ENCODE measurements at places on chromosomes 16 and 17.

DNA sequence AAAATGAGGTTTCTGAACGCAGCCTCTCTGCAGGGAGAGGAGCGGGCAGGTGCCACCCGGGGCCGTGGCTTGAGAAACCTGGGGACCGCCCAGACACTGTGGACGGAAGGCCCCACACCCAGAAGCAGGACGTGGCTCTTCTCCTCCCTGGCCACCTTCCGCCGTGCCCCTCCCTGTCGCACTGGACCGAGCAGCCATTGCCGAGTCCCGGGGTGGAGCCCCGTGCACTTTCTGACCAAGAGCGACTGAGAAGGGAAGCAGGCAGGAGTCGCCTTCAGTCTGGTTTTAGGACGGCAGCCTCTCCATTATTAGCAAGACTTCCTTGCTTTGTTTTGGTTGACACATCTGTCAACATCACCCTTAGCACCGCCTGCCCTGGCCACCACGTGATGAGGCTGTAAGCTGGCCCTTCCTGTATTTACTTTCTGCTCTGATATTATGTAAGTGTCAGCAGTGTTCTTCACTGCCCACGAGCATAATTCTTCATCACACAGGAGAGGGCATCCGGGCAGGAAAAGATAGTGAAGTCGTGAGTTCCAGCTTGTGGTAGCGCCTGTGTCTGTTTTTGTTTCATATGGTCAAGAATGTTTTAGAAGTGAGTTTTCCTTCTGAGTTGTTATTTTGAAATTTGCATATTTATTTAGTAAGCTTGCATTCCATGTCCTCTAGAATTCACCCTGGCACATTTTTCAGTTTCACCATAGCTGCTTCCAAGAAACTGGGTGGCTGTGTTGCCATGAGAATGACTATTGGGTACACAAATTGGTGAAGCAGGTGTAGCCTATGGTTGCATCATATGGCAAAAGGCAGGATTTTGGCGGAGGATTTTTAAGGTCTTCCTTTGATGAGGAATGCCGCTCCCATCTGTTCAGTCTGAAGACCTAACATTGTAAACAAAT, 1.0 kb downstream of the HERPUD1 start:
- peak; percentile 60 for DNase-seq

DNA sequence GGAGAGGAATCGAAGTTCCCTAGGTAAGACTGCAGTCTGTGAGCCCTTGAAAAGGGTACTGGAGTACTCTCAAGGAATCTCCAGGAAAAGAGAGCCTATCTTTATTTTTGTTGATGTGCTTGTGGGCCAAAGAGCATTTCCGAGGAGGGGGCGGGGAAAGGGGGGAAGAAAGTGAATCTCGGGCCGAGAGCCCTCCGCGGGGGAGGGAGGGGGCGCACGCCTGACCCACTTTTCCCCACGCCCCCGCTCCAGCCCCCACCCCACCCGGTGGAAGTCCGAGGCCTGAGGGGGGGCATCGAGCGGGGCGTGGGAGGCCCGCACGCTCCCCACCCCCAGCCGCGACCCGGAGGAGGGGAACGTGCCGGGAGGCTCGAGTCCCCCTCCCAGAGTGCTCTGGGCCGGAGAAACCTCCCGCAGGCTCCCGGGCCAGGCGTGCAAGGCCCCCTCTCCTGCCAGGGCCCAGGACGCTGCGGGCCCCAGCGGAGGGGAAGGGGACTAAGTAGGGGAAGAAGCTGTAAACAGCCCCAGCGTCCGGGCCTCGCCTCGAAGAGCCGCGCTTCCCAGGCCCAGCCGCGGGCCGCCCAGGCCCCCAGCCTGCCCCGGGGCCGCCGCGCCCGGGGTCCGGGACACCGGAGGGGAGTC, 444 bp downstream of the HELZ start:
- DNase-seq, result no peak

GRCh38 chr17:36980280-36980761, 31.6 kb downstream of the AATF start:
- no peak for DNase-seq

- no peak for DNase-seq
Measured at GRCh38 chr16:887846-888245, 82.9 kb downstream of the LMF1 start.

DNA sequence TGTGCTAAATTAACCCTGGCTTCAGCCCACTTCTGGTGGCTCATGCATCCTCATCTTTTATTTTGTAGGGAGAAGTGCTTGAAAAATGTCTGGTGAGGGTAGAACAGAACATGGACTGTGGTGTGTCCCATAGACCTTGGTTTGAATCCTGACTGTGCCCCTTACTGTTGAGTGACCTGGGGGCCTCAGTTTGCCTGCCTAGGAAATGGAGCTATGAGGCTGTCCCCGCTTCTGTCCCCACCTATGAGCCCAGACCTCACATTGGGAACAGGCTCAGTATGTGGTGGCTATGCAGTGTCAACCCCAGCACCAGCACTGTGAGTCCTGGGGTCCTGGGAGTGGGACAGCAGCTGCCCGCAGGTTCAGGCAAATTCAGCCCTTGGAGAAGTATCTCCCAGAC, 186.3 kb upstream of the GSE1 start:
- no peak for DNase-seq

DNA sequence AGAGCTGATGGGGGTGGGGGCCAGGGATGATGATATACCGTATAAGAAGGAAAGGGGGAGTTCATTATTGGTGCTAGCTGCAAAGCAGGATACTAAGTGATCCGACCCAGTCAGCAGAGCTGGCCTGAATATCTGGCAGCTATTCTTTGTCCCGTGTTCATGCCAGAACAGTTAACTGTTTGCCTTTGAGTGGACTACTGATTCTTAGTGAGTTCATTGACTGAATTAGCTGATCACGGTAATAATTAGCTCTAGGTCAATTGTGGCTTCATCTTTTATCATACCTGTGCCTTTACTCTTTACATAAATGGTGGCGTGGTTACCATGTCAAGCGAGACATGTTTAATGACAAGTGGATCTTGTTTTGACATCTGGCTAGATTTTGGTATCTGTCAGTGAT, 5.3 kb downstream of the KPNB1 start:
- DNase-seq, result no peak

GRCh38 chr16:10141671-10142070, 40.6 kb downstream of the GRIN2A start:
- no peak for DNase-seq

- no peak for DNase-seq
Measured at GRCh38 chr16:85145734-85146531, 33.7 kb upstream of the CIBAR2 start.

DNA sequence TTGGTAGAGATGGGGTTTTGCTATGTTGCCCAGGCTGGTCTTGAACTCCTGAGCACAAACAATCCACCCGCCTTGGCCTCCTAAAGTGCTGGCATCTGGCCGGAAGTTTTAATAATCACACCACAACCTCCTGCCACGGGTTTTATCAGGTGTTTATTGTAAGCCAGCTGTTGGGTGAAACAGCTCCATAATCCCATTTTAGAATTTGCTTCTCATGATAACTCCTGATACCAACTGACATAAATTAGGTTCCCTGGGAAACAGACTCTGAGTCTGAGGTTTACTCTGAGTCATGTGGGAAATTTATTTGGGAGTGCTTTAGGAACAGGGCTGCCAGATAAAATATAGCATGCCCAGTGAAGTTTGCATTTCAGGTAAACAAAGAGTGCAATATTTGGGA, 122.6 kb upstream of the MED13 start:
- DNase-seq, result no peak

- DNase-seq, result peak; percentile 64
Measured at GRCh38 chr17:75181608-75182318, 996 bp downstream of the SUMO2 start.

DNA sequence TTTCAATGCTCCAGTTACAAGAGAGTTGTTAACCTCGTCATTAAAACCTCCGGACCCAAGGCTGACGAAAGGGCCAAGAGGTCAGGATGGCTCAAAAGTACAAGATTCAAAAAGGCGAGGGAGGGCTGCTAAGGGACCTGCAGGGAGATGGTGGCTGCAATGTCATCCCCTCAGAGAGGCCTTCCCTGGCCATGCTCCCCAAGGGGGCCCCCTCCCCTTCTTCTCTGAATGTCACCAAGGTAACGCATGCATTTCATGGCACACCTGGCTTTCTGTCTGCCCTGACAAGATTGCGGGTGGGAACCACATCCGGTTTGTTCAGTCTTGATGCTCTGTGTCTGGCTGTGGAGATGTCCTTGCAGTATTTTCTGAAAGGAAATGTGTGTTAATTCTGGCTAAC, 89.9 kb downstream of the C16orf78 start:
- DNase-seq, result peak; percentile 89

- no peak for DNase-seq
Measured at GRCh38 chr17:55398689-55399088, 22.9 kb downstream of the MMD start.

GRCh38 chr16:77191259-77191969, 424 bp downstream of the MON1B start:
- DNase-seq, result peak; percentile 61

GRCh38 chr16:48499923-48500381, 110.0 kb downstream of the N4BP1 start:
- DNase-seq, result no peak

GRCh38 chr17:19424934-19425868, 14.2 kb downstream of the RNF112 start:
- no peak for DNase-seq

DNA sequence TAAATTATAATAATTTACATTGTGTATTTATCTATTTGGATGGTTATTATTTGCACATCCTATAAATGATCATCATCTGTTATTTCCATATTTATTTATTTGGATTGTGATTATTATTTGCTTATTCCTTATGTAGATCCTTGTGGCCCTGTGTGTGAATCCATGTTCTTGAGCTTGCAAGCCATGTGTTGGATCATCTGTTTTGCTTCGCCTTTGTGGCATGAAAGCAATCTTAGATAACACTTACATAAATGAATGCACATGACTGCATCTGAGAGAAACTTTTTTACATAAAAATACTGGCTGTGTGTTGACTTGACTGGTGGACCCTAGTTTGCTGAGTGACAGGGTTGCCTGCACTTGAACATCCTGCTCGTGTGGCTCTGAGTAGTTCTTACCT, 1024.5 kb upstream of the RBFOX1 start:
- DNase-seq, result no peak

GRCh38 chr16:56815721-56816120, 49.3 kb upstream of the SLC12A3 start:
- no peak for DNase-seq

DNA sequence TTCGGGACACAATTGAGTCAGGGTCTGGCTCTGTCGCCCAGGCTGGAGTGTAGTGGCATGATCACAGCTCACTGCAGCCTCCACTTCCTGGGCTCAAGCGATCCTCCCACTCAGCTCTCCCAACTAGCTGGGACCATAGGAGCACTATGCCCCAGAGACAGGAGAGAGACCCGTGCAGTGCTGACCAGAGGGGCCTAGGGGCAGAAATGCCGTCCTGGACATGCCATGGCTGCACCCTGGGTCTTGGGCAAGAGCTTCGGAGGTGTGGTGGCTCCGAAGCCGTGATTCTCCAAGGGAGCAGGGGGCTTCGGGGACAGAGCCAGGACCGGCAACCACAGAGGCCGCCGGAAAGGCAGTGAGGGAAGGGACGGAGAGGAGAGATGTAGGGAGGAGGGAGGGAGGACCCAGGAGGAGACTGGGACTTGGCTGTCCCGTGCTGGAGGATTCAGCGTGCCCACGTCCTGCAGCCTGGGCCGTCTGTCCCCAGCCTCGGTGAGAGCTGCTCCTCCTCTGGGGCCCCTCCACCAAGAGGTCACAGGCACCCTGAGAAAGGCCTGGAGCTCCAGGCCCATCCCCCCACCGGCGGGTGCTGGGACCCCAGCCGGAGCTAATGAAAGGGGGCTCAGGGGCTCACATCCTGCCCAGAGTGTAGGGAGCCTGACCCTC, 21.9 kb downstream of the TPSD1 start:
- DNase-seq, result no peak

GRCh38 chr17:2232244-2232638, 71.3 kb downstream of the SMG6 start:
- no peak for DNase-seq

DNA sequence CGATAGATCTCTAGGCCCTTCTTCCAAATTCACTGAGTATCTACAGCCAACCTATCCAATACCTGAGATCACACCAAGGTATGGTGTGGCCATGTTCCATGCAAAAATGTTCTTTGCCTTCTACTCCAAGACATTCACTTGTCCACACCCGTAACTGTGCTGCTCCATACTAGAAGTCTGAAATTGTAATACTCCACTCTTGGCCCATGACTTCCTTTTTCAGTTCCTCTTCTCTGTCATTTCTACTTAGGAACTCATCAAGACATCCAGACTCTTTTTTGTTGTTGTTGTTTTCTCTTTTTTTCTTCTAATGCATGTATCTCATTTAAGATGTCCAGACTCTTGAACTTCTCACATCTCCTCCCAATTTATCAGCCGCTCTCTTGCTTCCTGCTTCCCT, 42.5 kb upstream of the KSR1 start:
- DNase-seq, result no peak

DNA sequence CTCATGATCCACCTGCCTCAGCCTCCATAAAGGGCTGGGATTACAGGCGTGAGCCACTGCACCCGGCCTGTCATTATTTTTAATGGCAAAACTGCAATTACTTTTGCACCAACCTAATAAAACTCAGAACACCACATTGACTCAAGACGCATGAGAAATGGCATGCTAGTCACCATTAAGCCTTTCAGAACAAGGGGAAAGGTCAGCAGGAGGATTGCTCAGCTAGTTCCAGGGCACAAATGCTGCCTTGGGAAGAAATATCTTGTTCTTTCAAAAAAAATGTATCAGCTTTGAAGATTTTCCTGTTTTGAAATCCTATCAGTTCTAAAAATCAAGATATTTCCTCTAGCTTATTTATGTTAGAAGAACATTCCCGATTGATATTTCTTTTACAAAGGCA, 32.4 kb upstream of the CDYL2 start:
- DNase-seq, result no peak

DNA sequence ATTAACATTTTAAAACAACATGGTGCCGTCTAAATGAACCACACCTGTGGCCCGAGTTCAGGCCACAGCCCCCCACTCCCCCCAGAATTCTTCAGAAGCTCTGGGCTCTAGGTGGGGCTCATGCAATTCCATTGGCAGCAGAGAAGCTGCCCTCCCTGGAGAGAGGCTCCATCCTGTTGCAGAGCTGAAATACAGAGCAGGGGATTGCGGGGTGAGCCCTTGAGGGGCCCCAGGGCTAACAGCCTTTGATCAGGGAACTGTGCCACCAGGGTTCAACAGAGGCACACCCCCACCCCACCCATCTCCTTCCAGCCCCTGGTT, 69.3 kb downstream of the ABR start:
- DNase-seq, result no peak

GRCh38 chr17:80248894-80249710, 11.6 kb upstream of the RNF213 start:
- no peak for DNase-seq

DNA sequence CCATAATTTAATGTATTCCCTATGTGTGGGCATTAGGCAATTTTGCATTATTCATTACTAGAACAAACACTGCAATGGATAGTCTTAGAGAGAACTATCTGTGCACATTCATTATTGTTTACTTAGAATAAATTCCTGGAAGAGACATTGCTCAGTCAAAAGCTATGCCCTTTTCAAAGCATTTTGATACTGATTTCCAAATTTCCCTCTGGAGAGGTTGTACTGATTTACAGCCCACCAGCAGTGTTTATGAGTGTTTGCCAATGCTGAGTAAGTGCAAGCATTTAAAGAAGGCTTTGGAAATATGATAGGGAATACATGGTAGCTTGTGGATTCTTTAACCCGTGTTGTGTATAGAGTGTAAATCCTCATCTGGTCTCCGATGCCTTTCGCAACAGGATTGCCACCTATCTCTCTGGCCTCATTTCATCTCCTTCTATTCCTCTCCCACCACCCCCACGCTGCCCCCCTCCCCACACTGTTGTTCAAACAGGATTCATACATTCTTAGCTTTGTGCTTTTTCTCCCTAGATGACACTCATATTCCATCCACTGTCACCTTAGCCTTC, 33.4 kb upstream of the MMD start:
- no peak for DNase-seq

All from CD8-positive, alpha-beta memory T cell (primary cell).